Amniotic stem cell (primary cell): ENCODE measurements at places on chromosomes 4 and X.

DNA sequence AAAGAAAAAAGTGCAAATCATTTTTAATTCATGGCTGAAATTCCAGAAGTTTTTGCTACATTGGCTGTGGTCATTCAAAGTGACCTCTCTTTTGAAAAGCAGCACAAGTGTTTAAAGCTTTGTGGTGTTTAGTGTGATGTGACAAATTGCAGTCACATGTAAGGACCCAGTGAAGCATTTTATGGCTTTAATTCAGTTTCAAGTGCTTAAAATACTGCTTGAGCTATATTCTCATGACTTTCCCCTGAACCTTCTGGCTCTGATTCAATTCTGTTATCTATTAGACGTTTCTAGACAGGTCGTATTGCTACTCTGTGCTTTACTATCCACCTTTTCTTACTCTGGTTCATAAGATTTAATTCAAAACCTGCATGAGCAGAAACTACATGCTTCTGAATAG lies 105.8 kb downstream of the FAT4 start:
- DNase-seq, result no peak

DNA sequence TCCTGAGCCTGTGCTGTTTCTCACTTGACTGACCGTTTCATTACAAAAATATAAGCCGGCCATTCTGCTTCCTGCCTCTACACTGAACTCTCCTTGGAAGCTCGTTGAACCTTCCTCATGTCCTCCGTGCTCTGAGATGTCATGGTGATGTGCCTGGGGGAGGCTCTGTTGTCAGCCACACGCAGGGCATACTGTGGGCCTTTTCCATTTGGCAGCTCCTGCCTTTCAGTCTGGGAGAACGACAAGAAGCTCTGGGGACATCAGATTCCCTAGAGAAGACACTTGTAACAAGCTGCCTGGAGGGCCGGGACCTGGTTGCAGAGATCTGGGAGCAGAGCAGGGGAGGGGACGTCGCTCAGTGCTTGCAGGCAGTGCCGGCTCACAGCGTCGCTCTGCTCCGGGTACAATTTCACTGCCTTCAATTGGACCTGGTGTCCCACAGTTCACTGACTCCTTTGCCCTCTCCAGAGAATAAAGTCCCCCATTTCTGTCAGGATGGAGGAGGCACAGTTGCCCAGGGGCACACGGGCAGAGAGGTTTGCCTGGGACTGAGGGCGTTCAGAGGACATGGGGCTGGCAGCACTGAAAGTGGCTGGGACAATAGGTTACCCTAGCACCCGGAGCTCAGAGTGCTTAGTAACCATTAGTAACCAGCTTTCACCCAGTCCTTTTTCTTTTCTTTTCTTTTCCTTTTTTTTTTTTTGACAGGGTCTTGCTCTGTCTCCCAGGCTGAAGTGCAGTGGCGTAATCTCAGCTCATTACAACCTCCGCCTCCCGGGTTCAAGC lies 19.1 kb upstream of the MECP2 start:
- no peak for DNase-seq

DNA sequence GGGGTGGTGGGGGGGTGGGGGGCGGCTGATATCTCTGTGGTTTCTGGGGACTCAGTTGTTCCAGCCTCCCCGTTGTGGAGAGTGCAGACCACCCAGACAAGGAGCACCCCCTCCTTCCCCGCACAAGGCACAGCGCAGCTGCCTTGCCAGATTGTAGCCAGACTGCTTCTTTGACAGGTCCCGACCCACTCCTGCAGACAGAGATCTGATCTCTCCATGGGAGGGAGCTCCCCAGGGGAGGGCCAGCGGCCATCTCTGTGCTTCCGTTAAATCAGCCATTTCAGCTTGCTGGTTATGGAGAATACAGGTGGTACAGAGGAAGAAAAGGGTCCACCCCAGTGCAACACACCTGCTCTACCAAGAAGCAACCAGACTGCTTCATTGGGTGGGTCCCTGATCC lies 80.8 kb downstream of the FGF16 start:
- no peak for DNase-seq

DNA sequence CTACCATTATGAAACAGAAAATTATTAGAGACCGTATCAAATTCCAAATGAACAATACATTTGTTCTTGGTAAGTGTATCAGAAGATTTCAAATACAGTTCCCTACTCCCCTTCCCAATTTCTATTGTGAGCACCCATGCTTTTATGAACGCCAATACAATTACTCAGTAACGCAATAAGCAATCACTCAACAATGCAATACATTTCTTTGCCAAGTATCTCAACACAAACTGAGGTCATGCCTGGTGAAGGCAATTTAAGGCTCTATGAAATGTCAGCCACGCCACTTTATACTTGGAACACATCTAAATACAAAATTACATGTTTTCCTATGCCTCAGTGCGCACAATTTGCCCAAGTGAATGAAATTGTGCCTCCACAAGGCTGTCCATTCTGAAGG lies 712 bp downstream of the PNPLA4 start:
- no peak for DNase-seq

- no peak for DNase-seq
Observed at GRCh38 chr4:101114936-101115372, 232.4 kb downstream of the PPP3CA start.

DNA sequence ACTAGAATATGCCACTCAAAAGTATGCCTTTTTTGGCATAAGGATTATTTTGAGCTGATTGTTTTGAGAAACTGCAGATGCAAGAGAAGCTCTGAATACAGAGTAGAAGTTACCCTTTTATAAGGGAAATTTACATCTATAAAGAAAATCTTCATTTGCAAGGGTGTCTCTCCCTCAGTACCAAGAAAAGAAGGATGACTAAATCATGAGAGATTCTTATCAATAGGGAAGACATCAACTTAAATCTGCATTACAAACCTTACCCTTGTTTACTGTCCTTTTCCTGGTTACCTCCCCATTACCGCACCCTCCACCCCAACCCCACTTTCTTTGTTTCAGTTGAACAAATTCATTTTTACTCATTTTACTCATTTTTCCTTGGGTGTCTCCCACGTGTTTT lies 62.5 kb downstream of the RLIM start:
- no peak for DNase-seq

DNA sequence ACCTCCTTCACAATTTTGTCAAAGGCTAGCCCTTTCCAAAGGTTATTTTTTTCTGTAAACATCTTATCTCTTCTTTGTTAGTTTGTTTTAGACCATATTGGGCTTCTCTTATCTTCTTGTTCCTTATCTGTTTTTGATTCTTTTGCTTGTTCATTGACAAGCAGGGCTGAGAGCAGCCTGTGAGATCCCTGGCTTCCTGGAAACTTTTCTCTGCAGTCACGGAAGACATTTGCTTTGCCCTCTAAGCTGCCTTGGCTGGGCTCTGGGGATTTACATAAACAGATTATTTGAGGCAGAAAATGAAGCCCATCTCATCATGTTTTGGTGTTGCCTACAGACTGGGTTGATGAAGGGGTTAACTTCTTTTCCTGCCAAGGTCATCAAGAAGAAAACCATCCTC lies 157.4 kb upstream of the AMOT start:
- DNase-seq, result no peak

GRCh38 chr4:2792711-2793585 lies at the start of gene SH3BP2:
Gene SH3BP2, plus strand, starts transcription at chr4:2793085. Its CDS starts 27,533 bp downstream, at chr4:2820618.
- DNase-seq, result no peak

DNA sequence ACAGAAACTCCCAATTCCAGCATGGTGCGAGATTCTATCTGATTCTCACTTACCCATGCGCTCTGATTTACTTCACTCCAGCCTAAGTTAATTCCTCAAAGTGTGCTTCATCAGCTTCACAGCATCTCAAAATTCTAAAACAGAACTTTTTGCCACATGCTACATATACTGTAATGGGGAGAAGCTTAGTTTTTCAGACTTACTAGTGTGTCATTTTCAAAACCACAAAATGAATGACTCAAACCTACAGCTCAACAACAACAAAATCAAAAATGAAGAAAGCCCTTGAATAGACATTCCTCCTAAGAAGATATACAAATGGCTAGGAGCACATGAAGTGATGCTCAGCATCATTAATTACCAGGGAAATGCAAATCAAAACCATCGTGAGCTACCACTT lies 14.9 kb downstream of the IRF2 start:
- DNase-seq, result no peak

- DNase-seq, result peak; percentile 8
Observed at GRCh38 chr4:56786955-56787354, 34.5 kb downstream of the SPINK2 start.

- DNase-seq, result peak; percentile 13
Observed at GRCh38 chrX:39953879-39954278, 143.9 kb downstream of the BCOR start.

DNA sequence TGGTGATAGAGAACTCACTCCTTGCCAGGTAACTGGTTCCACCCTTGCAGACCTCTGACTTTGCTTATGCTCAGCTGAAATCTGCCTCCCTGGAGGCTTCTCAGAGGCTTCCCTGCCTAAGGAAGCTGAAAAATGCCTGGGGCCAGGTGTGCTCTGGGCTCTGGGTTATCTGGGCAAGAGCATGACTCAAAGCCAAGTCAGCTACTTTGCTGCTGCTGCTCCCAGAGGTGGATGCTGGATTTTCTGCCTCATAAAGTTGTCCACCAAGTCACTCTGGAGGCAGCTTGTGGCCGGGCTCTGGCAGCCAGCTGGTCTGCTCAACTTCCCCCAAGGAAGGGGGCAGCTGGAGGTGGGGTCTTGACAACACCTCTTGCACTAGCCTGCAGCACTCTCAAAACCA lies 132.7 kb downstream of the PJA1 start:
- no peak for DNase-seq

GRCh38 chr4:25088093-25088952 lies 57.6 kb upstream of the LGI2 start:
- no peak for DNase-seq

DNA sequence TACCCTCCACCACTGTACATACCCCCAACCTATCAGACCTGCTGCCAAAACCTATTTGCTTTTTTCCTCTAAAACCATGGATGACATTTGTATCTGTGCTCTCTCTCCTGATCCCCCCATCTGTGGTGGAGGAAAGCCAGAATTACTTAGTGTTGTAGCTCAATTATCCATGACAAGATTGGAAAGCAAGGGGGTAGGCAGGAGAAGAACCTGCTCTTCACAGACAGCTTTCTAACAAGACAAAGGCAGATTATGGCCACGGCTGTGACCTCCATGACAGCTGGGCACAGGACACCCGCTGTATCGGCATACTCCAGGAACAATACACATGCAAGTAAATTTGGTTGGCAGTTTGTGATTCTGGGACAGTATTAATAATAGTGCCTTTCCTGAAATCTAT lies 186.7 kb downstream of the ENOX2 start:
- no peak for DNase-seq

DNA sequence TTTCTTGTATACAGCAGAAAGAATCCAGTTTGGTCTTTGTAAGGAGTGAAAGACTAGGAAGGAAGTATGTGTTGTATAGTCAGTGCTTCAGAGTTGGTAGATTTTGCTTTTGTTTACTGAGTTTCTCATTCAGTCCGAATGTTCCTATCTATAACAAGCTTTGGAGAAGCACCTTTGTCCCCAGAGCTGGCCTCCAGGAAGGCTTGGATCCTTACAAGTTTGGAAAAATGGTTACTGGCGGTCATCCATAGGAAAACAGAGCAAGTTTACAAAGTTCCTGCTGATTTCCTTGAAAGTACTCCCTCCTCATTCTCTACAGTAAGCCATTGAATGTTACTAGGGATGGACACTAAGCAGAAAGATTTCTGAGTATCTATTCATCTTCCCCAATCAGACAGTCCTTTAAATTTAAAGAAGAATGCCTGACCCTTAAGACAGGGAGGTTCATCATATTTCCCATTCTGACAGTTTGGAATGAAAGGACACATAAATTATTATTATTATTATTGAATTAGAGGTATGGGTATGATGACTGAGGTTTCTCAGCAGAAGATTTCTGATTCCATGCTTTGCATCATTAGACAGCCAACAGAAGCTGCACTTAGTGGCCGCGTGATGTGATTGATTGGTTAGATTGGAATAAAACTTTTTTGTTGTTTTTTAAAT lies 35.8 kb downstream of the FAT4 start:
- no peak for DNase-seq

DNA sequence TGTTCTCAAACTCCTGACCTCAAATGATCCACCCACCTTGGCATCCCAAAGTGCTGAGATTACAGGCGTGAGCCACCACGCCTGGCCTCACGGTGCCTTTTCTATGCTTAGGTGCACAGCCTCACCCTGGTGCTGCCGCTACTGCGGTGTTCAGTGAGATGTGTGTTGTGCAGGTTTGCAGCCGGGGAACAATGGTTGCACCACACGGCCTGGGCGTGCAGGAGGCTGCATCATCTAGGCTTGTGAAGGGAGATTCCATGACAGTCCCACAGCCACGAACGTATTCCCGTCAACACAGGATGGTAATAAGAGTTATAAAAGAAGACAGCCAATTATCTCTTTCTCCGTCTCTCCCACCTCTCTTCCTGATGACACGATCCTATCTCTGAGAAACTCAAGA lies 22.0 kb downstream of the CPLX1 start:
- no peak for DNase-seq

DNA sequence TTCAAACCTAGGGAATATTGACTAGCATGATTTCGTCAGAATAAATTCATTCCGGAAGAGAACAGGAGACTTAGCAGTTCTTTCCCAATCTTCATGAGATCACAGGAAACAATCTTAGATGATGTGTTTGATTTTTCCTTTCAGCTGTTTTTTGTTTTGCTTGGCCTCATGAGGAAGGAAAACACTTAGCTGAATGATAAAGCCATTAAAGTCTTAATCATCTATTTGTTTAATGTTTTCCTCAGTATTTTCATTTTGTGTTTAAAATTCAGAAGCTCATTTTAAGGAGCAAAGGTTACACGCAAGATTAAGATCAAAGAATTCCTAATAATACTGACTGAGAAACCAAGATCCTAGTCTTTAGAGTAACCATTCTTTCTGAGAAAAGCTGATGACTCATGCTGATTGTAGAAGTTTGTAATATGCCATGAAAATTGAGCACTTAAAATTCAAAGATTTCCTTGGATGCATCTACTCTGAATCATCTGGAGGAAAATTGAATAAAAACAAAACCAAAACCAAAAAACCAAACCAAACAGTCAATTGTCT lies 15.4 kb upstream of the TBC1D19 start:
- DNase-seq, result peak; percentile 66

DNA sequence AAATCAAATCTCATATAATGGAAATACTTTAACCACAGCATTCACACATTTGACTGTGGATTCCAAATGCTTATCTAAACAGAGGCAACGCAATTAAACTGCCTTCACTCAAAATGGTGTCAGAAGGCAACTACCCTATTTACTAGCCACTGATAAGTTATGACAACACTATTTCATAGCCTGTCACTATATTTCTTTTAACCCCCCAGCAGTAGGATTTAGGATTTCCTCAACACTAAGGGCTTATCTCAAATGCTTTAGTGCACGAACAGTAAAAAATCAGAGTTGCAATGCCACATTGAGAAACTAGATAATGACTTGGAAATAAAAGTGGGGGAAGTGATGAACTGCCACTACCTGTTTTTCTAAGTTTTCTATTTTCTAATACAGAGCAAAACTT lies 66.7 kb downstream of the DHX15 start:
- no peak for DNase-seq

GRCh38 chr4:3069661-3070199 lies 4.6 kb downstream of the HTT-AS start:
- no peak for DNase-seq

DNA sequence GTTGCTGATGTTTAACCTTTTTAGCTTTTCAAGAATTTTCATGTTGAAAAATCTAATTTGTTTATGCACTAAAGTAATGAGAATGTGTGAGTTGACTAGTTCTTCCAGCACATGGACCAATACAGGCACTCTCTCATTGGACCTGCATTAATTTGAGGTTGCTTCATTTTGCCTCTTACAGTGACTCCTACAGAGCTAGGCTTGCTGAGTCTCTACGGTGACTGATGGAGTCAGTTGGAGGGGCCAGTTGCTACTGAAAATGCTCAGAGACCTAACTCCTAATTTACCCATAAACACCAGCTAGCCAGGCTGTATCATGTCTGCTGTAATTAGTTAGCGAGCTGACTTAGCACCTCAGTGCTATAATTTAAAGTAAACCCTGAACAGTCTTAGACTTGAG lies 10.9 kb downstream of the MTHFD2L start:
- DNase-seq, result no peak
